ENCODE measurements at places on chromosomes 4 and X. TPM values are rescaled to one million over a fixed set of nuclear protein-coding genes. Genes with fewer than 3 reads are reported as not detected.

BANK1 gene
- total RNA-seq = not detected

SMIM10 gene
- 5.8 TPM for total RNA-seq

POU3F4 gene
- total RNA-seq = not detected

ENPP6 gene
- not detected for total RNA-seq

UGT2A3 gene
- not detected for total RNA-seq

MFAP3L gene
- 1.9 TPM for total RNA-seq

C4orf36 gene
- total RNA-seq = not detected

SPANXC gene
- 107 TPM for total RNA-seq

ATP2B3 gene
- not detected for total RNA-seq

TGIF2LX gene
- not detected for total RNA-seq

NFKB1 gene
- 19.1 TPM for total RNA-seq

ANKRD50 gene
- 11.4 TPM for total RNA-seq

KDM5C gene
- total RNA-seq = 120 TPM

MTMR1 gene
- 7.6 TPM for total RNA-seq

MAP3K15 gene
- not detected for total RNA-seq

TIMM8A gene
- total RNA-seq = 8.1 TPM

OTC gene
- total RNA-seq = not detected

AREG gene
- 2.4 TPM for total RNA-seq

SERPINA7 gene
- not detected for total RNA-seq

FAM47A gene
- not detected for total RNA-seq

FSTL5 gene
- total RNA-seq = 13.2 TPM

TMEM150C gene
- total RNA-seq = 0.49 TPM

NR0B1 gene
- total RNA-seq = 0.48 TPM

NXF2B gene
- not detected for total RNA-seq

SPANXA2 gene
- total RNA-seq = 75.6 TPM

PNCK gene
- total RNA-seq = not detected

FAT1 gene
- total RNA-seq = 111 TPM

GYPE gene
- total RNA-seq = not detected

KDM6A gene
- total RNA-seq = 17.7 TPM

KIF4A gene
- total RNA-seq = 58.6 TPM

CXXC4 gene
- total RNA-seq = not detected

CT45A8 gene
- total RNA-seq = not detected

CT45A10 gene
- 0.72 TPM for total RNA-seq

KIT gene
- total RNA-seq = 0.48 TPM

LNX1 gene
- 5.0 TPM for total RNA-seq

KLHL13 gene
- total RNA-seq = 0.12 TPM

DMP1 gene
- total RNA-seq = not detected

GRID2 gene
- under 0.01 TPM for total RNA-seq
